ENCODE measurements at places on chromosomes 16 and 17. TPM values are rescaled to one million over a fixed set of nuclear protein-coding genes. Genes with fewer than 3 reads are reported as not detected.

TNP2 gene
- not detected for total RNA-seq

AANAT gene
- total RNA-seq = not detected

HAS3 gene
- total RNA-seq = 0.40 TPM

KRT24 gene
- not detected for total RNA-seq

TRAPPC2L gene
- total RNA-seq = 51.1 TPM

ZNF205 gene
- not detected for total RNA-seq

RUNDC1 gene
- total RNA-seq = 15.7 TPM

PRRT2 gene
- 1.2 TPM for total RNA-seq

CDC6 gene
- total RNA-seq = 60.9 TPM

C17orf67 gene
- total RNA-seq = 5.6 TPM

ASB16 gene
- total RNA-seq = 0.58 TPM

TPSB2 gene
- not detected for total RNA-seq

TP53TG3B gene
- total RNA-seq = not detected

MYH13 gene
- not detected for total RNA-seq

ANTKMT gene
- total RNA-seq = 22.4 TPM

AXIN2 gene
- 0.71 TPM for total RNA-seq

FBXL16 gene
- 6.4 TPM for total RNA-seq

GPR139 gene
- not detected for total RNA-seq

HOXB2 gene
- total RNA-seq = 2.0 TPM

ESRP2 gene
- 0.15 TPM for total RNA-seq

CHST5 gene
- total RNA-seq = not detected

SSTR5 gene
- total RNA-seq = not detected

GEMIN4 gene
- total RNA-seq = 40.7 TPM

TIGD7 gene
- 2.3 TPM for total RNA-seq

COASY gene
- 76.7 TPM for total RNA-seq

ASIC2 gene
- total RNA-seq = not detected

CCDC144A gene
- 13.4 TPM for total RNA-seq

VAT1 gene
- total RNA-seq = 36.5 TPM

CORO1A gene
- 649 TPM for total RNA-seq

HSPB9 gene
- not detected for total RNA-seq

TMED6 gene
- 4.0 TPM for total RNA-seq

CAPNS2 gene
- not detected for total RNA-seq

GDPD1 gene
- total RNA-seq = 2.2 TPM

TBC1D3I gene
- total RNA-seq = 1.8 TPM

ASGR1 gene
- total RNA-seq = 0.67 TPM

PIRT gene
- not detected for total RNA-seq

TVP23A gene
- 0.69 TPM for total RNA-seq

SPNS3 gene
- total RNA-seq = 5.8 TPM

ASGR2 gene
- total RNA-seq = not detected

GGT6 gene
- total RNA-seq = not detected

ADGRG3 gene
- not detected for total RNA-seq

NACA2 gene
- not detected for total RNA-seq

DRC7 gene
- not detected for total RNA-seq

SAMD14 gene
- 0.84 TPM for total RNA-seq

TMEM256 gene
- 69.7 TPM for total RNA-seq

RPH3AL gene
- total RNA-seq = 1.9 TPM

RASL10B gene
- total RNA-seq = 0.16 TPM

KLHL10 gene
- not detected for total RNA-seq

TBC1D3K gene
- not detected for total RNA-seq

KCNAB3 gene
- 11.9 TPM for total RNA-seq

ITGB3 gene
- total RNA-seq = not detected

CLEC3A gene
- not detected for total RNA-seq

SLC12A4 gene
- 34.6 TPM for total RNA-seq

KRT28 gene
- not detected for total RNA-seq

ANKRD13B gene
- 27.7 TPM for total RNA-seq

CD79B gene
- total RNA-seq = 29.3 TPM
